Breast epithelium (tissue), 4 donors: ENCODE measurements at places on chromosomes 3 and 15. TPM values are rescaled to one million over a fixed set of nuclear protein-coding genes. Genes with fewer than 3 reads are reported as not detected.

Gene LMAN1L
- 0.15 TPM for total RNA-seq

Gene C15orf40
- total RNA-seq = 10.2 TPM

- DNase-seq = no peak
Observed at GRCh38 chr15:39154227-39154638, 426.6 kb upstream of the THBS1 start.

Gene PIERCE2
- 4.3 TPM for total RNA-seq

Gene CCR9
- not detected for total RNA-seq

Gene PDCD10
- total RNA-seq = 85.9 TPM

GRCh38 chr3:114496466-114496865 is 202.6 kb downstream of the TIGIT start:
- DNase-seq = no peak

DNA sequence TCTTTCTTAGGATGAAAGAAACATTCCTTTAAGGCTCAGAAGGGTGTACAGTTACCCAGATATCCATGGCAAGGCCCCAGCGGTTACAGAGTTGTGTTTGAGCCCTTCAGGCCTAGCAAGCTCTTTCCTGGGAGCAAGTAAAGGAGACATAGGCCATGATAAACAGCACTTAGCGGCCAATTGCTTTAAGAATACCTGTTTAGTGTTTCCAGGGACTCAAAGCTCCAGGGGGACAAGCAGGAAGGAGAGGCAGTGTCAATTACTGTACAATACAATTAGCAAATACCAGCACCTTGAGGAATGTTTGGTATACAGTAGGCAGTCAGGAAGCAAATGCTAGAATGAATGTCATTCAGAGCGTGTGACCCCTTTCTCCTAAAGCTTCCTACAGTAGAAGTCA is 176.3 kb upstream of the ICE2 start:
- no peak for DNase-seq
